ENCODE measurements at places on chromosomes 5 and 9.

- DNase-seq, result no peak
Measured at GRCh38 chr9:113247640-113248039, 26.3 kb downstream of the SLC31A1 start.

- no peak for DNase-seq
Measured at GRCh38 chr9:111272581-111272980, 57.4 kb downstream of the OR2K2 start.

- no peak for DNase-seq
Measured at GRCh38 chr9:137256856-137257255, 1.7 kb downstream of the NELFB start.

DNA sequence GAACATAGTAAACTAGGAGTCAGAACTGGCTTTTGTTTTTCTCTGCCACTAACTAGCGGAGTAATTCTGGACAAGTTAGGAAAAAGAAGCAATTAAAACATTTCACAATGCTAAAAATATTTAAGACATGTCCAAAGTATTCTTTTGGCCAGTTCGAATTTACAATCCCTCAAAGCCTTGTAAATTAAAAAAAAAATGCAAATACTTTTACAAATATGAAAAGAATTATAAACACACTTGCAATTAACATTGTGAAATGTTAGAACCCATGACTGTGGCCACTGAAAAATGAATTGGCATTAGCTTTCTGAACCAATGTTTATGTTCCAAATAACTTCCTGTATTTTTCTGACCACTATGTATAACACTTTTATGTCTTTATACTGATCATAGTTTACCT, 2.2 kb downstream of the RAD1 start:
- DNase-seq, result no peak

DNA sequence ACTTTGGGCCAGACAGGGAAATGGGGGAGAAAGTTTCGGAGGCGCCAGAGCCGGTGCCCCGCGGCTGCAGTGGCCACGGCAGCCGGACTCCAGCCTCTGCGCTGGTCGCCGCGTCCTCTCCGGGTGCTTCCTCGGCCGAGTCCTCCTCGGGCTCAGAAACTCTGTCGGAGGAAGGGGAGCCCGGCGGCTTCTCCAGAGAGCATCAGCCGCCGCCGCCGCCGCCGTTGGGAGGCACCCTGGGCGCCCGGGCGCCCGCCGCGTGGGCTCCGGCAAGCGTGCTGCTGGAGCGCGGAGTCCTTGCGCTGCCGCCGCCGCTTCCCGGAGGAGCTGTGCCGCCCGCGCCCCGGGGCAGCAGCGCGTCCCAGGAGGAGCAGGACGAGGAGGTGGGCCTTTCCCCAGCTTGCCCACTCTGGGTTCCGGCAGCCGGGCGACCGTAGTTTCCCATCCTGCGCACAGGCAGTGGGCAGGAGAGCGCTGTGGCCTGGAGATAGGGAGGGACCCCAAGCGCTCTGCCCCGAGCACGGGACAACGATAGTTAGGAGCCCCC, 516 bp downstream of the MAST4 start:
- no peak for DNase-seq
